ENCODE measurements at places on chromosomes 3 and 15. TPM values are rescaled to one million over a fixed set of nuclear protein-coding genes. Genes with fewer than 3 reads are reported as not detected.

DUOXA2 gene
- total RNA-seq: not detected

NME9 gene
- not detected for total RNA-seq

RTP3 gene
- not detected for total RNA-seq

AP3S2 gene
- 65.7 TPM for total RNA-seq

MB21D2 gene
- total RNA-seq: 11.0 TPM

MEF2A gene
- total RNA-seq: 44.7 TPM

CFAP100 gene
- total RNA-seq: not detected

FBXW12 gene
- total RNA-seq: not detected

CCDC9B gene
- total RNA-seq: 9.8 TPM
